ENCODE measurements at places on chromosomes 2 and 18.

- peak; percentile 64 for DNase-seq
These were observed 88.6 kb upstream of the BCL11A start for GRCh38 chr2:60641811-60642788.

DNA sequence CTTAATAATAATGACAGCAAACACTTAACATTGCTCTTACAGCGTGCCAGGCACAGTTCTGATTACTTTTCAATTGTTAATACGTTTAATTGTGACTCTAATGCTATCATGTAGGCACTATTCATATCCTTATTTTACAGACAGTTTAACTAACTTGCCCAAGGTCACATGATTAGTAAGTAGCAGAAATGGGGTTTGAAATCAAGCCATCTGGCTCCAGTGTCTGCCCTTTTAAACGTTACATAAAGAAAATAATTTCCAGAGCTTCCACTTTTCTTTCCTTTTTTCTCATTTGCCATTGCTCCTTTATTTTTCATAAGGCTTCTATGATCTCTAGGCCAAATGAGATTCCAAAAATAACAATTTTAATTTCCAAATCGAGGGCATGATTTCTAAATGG is 50.6 kb upstream of the IKZF2 start:
- no peak for DNase-seq

DNA sequence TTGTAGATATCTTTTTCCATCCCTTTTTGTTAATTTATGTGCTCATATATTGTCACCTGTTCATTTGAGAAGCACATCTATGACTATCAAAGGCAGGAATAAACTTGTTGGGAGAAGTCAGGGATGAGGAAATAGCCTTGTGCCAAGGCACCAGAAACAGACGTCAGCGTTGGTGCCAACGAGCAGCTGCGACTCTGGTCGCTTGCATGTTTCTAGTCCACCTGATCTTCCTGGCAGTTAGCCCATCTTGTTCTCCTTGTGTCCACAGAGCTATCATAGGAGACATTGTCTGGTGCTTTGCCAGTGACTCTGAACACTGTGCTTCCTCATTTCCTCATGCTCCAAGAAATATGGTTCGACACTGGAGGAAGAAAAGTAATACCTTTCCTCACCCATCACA is 374.4 kb downstream of the PTPRM start:
- peak; percentile 65 for DNase-seq

DNA sequence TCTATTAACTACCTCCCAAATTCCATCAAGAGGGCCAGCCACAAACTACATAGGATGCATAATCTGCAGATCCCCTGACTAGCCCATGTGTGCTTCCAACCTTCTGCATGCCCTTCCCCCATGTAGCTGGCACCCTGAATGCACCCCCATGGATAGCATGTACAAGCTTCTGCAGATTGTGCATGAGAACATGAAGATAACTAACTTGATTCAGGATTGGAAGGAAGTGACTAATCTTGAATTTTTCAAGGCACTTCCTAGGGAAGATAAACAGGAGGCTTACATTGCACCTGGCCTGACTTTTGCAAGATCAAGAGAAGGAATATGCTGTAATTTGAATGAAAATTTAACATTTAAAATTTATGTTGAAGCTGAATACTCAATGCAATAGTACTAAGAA is 66.7 kb downstream of the CDC42EP3 start:
- no peak for DNase-seq

GRCh38 chr2:99336804-99337112 is 431 bp upstream of the EIF5B start:
- no peak for DNase-seq

DNA sequence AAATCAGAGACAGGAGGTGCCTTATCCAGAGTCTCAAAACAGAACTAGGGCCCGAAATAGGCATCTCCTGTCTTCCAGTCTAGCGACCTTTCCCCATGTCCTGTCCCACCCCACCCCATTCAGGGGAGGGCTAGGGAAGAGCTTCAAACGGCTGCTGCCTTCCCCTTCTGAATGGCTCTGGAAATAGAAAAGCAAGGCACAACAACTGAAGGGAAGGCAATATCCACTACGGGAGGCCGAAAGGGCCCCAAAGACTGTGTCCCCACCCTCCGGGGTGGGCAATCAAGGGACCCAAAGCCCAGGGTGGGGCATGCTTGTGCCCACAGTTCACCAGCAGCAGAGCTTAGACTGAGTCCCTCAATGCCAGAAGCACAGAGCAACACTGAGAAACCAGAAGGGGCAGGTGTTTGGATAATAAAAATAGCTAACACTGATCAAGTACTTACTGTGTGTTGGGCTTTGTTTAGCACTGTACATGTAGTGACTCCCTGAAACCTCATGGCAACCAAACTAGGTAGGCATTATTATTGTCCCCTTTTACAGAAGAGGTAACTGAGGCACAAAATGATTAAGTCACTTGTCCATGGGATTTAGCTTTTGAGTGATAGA is 38.5 kb downstream of the CYRIA start:
- DNase-seq, result no peak

- DNase-seq, result no peak
These were observed 40.5 kb upstream of the EFHD1 start for GRCh38 chr2:232592772-232593395.

DNA sequence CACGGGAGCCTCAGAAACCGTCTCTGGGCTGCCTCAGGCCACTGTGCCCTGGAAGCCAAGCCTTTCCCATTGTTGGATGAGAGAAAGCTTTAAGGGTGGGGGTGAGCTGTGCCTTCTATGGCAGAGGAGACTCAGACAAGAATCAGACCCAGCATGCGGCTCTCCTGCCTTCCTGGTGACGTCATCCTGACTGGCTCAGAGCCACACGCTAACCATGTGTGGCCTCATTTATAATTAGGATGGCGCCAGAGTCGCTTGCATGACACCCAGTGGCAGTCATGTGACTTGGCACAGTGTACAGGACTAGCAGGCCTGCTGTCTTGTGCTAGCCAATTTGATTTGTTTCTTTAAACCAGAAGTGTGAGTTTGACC is 99.1 kb downstream of the SH3BP4 start:
- DNase-seq, result peak; percentile 85

GRCh38 chr2:85674417-85674816 is 6.4 kb upstream of the SFTPB start:
- DNase-seq, result no peak

GRCh38 chr2:97741686-97742085 is 28.3 kb downstream of the ZAP70 start:
- DNase-seq, result no peak

GRCh38 chr2:200961674-200962073 is 1.8 kb downstream of the ORC2 start:
- no peak for DNase-seq

GRCh38 chr2:80926168-80926567 is 621.6 kb upstream of the LRRTM1 start:
- no peak for DNase-seq
